Fibroblast of lung (primary cell): ENCODE measurements at places on chromosomes 3 and 15. TPM values are rescaled to one million over a fixed set of nuclear protein-coding genes. Genes with fewer than 3 reads are reported as not detected.

MKRN3 gene
- total RNA-seq = under 0.01 and 0.77 TPM in 2 replicates

ANKDD1A gene
- 6.7 and 13.2 TPM in 2 replicates for total RNA-seq

ZBTB38 gene
- total RNA-seq = 142 and 191 TPM in 2 replicates

UBE2E1 gene
- total RNA-seq = 94.5 and 129 TPM in 2 replicates

CCR4 gene
- total RNA-seq = not detected in 2 replicates

TF gene
- total RNA-seq = under 0.01 and 0.33 TPM in 2 replicates

RAB6B gene
- 0.51 and 0.83 TPM in 2 replicates for total RNA-seq

MORC1 gene
- total RNA-seq = not detected in 2 replicates

STT3B gene
- total RNA-seq = 192 and 259 TPM in 2 replicates

FAM3D gene
- total RNA-seq = not detected in 2 replicates

PIGZ gene
- total RNA-seq = 0.51 and 0.66 TPM in 2 replicates

MCTP2 gene
- 5.6 and 14.5 TPM in 2 replicates for total RNA-seq

RYK gene
- 102 and 112 TPM in 2 replicates for total RNA-seq

CTXN2 gene
- not detected in 2 replicates for total RNA-seq

IL16 gene
- total RNA-seq = 3.1 and 5.0 TPM in 2 replicates

CYP8B1 gene
- total RNA-seq = not detected in 2 replicates

BLM gene
- total RNA-seq = 0.26 and 1.5 TPM in 2 replicates

MST1 gene
- 5.1 and 6.6 TPM in 2 replicates for total RNA-seq

SLC27A2 gene
- total RNA-seq = under 0.01 and 0.66 TPM in 2 replicates

LRTM1 gene
- total RNA-seq = not detected in 2 replicates

ANKRD63 gene
- total RNA-seq = not detected in 2 replicates

BFSP2 gene
- total RNA-seq = not detected in 2 replicates
